ENCODE measurements at places on chromosomes 4 and X.

DNA sequence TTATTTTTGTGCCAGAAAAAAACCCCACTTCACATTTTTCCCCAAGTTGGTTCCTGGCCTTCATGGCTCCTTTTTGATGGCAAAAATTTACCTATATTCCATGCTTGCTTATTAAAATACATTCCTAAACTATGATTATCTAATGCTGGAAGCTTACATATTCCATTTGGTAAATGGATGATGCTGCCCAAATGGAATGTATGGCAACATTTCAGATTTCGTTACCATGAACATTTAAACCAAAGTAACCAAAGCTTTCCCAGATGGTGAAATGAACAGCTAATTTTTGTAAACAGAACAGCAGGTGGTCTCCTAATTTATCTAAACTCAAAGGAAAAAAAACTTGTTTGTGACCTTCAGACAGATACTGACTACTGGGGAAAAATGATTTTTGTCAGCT lies 110.8 kb upstream of the TEX13A start:
- DNase-seq, result no peak

GRCh38 chr4:145014365-145014764 lies 83.6 kb downstream of the ANAPC10 start:
- DNase-seq, result no peak

- DNase-seq, result no peak
Measured at GRCh38 chrX:79361192-79361870, 5.8 kb downstream of the ITM2A start.

DNA sequence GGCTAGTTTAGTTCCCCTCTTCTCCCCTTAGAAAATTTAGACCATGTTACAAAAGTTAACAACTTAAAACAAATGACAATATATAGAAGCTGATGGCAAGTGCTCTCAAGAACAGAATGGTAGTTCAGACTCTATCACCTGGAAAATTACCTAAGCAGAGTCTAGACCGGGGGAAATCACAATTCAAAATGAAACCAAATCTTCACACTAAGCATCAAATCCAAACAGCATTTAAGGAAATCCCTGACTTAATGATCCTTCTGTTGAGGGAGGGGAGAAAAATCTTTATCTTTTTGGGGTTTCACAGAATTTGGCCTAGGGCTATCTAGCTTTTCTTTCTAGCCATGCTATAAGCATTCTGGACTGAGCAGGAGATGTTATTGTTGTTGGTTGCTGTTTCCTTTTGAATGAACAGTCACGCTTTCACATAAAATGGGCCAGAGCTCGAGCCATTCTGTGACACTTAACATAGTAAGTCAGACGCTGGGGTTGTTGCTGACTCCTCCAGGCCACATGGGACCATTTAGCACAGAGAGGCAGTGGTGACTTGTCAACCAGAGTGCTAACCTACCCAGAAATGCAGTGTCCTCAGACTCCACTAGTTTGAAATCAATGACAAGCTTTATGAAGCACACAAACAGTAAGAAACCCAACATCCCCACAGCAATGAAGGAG lies 16.0 kb upstream of the LSM6 start:
- DNase-seq, result no peak

DNA sequence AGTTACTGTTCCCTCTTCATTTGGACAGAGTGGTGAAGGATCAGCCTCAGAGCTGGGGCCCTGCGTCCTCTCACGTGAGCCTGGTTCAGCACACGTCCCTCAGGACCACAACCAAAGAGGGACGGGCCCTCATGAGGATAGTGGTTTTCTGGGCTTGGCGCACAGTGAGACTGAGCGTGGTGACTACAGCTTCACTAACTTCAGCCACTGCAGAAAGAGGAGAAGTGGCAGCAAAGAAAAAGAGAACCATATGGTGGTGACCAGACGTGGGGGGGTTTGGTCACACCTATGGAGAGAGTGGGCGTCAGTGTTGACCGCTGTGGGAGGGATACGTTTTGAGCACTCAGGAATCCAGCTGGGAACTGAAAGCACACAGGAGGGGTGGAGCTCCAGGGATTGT lies 21.8 kb upstream of the TNIP3 start:
- DNase-seq, result no peak

DNA sequence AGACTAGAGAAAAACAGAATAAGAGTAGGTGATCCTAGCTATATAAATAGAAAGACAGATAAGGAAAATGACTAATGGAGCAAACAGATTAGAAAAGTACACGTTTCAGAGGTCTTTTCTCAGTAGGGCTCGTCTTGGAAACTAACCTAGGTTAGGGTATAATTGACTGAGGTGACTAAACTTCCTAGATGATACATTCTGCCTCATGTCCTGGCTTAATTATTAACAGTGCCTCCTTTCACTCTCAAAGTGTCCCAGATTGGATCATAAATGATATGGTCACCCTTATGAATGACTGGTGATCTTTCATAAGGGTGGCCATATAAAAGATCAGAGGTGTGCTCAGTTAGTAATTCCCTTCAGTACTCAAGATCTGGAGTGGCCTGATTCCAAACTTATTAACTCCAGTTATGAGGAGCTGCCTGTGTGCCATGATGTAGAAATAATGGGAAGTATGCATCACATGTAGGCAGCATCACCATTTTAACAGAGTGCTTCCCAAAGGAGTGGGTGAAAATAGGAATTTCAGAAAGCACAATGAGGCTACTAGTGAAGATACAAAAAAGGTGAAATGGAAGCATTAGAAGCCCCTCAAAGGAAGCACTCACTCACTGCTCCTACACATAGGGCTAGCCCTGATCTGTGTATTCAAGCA lies 14.7 kb upstream of the GRIA3 start:
- no peak for DNase-seq

DNA sequence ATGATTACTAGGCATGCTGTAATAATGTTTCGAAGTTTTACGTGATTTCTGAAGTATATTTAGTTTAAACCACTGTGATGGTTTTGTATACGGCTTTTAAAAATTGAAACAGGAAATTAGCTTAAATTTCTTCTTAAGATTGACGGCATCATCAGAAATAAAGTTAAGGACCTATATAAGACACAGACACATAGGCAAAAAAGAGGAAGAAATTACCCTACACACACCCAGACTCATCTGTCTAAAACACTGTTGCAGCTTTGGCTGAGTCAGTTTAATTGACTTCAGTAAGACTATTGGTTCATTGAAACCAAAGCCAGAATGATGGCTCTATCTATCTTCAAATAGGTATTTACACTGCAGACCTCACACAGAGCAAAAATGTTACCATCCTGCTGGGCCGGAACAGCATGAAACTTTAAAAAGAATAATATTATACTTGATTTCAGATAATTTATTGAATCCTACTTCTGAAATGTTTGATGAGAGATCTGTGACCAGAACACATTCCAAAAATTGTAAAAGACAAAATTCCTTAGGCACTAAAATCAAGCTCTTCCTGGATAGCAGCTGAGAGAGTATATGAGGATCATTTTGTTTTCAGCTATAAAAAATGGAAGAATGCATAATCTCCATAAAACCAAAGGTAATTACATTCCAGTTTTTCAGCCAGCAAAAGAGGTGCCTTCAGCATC lies 4.5 kb downstream of the HHIP start:
- no peak for DNase-seq

DNA sequence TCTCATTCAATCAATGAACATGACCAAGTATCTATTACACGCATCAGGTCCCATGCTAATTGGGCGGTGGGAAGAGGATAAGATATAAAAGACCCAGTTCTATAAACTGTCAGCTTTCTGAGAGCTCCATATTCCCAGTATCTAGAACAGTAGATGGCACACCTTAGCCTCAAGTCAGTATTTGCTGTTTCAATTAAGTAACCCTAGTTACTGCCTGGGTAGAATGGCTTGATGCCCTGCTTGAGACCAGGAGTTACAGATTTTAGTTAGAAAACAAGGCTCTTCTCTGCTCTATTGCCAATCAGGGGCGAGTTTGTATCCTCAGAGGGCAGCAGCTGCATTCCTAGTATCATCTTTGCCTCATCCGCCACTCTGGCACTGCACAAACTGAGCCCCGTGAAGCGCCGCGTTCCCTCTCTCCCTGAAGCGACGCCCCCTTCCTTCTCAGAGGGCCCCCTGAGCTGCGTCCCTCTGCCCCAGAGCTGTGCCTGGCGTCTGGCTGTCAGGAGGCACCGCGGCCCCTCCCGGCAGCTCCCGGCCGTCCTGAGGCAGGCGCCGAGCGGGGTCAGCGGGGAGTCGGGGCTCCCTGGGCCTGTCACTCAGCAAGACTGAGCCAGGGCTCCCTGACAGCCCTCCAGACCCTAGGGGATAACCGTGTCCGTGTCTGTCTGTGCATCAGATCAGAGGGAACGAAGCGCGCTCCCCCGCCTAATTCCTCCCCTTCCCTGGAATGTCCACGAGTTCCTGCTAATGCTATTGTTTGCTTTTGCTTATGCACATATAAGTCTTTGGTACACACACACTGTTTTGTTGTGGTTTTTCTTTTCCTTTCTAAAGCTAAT lies 212.4 kb upstream of the TTC29 start:
- no peak for DNase-seq

DNA sequence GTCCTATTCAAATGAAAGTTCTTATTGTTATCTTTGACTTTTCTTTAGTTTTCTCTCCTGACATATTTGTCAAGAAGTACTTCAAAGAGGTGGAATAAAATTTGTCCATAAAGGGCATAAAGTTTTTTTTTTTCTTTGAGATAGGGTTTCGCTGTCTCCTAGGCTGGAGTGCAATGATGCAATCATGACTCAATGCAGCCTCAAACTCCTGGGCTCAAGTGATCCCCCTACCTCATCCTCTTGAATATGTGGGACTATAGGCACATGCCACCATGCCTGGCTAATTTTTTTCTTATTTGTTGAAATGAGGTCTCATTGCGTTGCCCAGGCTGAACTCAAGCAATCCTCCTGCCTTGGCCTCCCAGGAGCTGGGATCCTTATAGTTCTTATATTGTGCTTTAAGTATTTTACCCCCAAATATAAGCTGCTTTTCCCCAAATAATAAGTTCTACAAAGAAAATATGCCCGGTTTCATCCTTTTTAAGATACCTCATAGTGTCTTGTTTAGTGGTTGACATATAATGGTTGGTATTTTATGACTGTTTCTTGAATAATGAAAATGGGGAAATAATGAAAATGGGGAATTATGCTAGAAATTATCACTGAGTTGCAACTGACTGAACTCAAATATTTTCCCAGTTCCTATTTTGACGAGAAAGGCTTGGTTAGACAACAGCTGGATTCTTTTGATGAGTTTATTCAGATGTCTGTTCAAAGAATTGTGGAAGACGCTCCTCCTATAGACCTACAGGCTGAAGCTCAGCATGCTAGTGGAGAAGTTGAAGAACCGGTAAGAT lies 11.6 kb downstream of the POLR2B start:
- no peak for DNase-seq

DNA sequence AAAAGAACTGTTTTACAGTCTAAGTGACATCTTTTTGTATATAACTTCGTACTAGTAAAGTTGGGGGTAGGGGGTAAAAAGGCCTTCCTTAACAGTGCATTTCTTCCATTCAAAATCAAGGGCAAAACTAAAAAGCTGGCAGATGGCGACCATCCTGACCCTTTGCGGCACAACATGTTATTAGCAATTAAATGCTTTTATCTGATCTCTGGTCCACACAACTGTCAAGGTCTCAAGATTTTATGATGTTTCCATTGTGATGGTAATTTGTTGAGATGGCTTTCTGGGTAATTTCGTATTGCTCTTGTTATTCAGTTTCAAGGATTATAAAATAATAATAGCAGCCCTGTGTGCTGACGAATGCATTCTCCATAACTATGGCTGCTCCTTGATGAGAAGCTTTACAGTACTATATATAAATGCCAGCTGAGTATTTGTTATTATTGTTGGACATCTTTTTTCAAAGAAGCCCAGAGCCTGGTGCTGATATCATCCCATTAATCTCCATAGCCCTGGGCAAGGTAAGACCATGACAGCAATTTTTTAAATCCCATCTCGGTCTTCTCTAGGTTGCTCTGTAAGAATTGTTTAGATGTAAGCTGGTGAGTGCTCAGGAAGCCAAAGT lies 89.5 kb downstream of the CBR4 start:
- no peak for DNase-seq

DNA sequence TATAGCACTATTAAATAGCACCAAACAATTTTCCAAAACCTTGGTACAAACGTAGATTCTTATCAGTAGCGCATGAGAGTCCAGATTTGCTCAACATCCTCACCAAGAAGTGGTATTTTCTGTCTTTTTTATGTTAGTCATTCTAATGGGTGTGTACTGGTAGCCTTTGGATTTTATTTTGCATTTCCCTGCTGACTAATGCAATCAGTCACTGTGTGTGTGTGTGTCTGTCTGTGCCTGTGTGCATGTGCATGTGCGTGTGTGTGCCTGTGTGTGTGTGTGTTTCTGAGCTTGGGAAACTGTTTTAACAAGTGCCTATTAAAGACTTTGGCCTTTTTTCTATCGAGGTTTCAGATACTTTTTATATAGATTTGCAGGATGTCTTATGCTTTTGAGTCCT lies 82.2 kb upstream of the MAGEA10 start:
- no peak for DNase-seq

GRCh38 chrX:23907111-23907497 lies 634 bp downstream of the APOO start:
- DNase-seq, result no peak

- DNase-seq, result no peak
Measured at GRCh38 chr4:53967986-53968385, 96.4 kb downstream of the CHIC2 start.

DNA sequence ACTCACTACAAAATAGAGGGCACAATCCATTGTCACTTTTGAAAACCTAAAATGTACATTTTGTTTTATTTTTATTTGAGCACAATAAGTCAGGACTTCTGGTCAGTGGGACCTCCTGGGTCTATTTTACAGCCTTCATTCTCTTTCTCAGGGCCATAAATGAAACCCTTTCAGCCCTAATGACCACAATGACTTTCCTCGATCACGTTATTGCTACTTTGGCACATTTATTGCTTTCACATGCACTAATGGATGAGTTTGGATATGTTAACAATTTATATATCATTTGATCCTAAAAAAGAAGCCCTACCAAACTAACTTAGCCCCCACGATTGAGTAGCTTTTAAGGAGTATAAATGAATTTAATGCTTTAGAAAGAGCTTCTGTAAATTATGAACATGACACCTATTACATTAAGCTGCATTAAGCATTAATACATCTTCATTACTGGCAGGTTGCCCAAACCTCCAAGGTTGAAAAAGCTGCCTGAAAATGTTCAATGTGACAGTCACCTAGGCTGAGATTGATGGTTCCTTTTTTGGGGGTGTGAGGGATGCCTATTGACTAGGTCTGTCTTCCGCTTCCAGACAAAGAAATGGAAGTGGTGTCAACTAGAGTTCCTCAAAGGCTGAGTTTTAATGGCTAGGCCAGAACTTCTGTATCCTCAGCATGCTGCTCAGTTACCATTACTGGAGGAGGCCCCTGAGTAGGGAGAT lies 296.4 kb downstream of the GPAT3 start:
- no peak for DNase-seq

- DNase-seq, result no peak
Measured at GRCh38 chrX:101764538-101764937, 104.9 kb upstream of the ARMCX2 start.

- DNase-seq, result no peak
Measured at GRCh38 chrX:9619581-9619980, 146.1 kb downstream of the GPR143 start.

GRCh38 chr4:152981278-152981677 lies 45.2 kb downstream of the FHDC1 start:
- DNase-seq, result no peak

Measured in stimulated activated CD4-positive, alpha-beta T cell treated with anti-CD3 and anti-CD28 coated beads, TNF-alpha, amount 100 ng/mL, for 4 hours (primary cell).